ENCODE measurements at places on chromosomes 3 and 15.

DNA sequence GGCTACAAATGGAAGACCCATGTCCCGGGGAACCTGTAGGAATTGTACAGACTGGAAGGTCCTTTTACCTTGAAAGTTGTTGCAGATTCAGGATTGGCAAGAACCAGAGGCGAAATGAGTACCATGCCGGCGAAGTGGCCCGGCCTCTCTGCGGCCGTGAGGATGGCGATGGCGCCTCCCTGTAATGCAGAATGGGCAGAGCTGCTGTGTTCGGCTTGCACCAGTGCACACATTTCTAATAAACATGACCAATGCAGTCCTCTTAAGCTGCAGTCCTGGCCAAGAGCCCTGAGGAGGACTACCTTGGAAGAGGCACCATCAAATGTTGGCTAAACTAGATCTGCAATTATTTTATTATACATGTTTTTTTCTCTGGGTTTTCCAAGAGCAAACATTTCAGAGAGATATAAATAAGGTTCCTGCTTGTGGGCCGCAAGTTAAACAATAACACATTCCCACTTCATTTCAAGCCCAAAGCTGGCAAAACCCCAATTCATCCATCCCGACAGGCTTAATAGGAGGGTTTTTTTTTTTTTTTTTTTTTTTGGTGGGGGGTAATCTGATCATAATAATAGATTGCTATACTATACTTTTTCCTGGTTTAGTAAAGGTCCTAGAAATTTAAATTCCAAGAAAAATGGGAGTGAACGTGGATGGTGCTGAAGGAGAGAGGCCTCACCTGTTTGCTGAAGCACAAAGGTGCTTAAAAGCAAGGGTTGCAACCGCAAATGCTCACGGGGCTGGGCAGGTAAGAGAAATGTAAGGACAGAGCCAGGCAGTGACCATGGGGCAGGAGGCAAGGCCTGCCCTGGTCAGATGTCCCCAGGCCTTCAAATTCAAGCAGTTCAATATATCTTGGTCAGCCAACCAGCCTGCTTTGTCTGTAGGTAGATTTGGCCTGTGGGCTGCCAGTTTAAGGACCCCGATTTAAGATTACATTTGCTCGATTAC lies 48.5 kb downstream of the ABTB1 start:
- DNase-seq = no peak

DNA sequence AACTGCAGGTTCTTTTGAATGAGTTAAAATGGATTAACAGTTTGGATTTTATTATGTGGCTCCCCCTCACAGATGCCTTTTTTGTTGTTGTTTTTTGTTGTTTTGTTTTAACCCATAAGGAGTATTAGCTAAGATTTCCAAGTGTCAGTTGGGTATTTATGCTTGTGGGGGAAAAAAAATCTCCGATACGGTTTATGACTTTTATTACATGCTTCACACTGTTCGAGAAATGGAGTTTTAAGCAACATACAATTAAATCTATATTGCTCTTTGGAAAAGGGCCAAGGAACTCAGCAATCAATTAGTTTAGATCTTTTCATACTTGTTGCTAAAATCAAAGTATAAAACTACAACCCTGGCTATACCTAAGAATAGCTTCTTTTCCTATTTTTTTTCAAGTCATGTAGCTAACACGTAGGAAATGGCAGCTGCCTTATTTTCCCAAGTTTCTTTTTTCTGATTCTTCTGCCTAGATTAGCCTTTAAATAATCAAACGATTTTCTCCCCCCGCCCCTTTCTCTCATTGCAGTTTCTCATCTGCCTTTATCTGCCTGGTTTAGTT lies 16.0 kb downstream of the NR2F2 start:
- DNase-seq = no peak

GRCh38 chr15:41407341-41407740 lies 5.0 kb upstream of the NDUFAF1 start:
- no peak for DNase-seq

GRCh38 chr3:187150599-187150998 lies 11.3 kb upstream of the RPL39L start:
- DNase-seq = peak; percentile 61

GRCh38 chr3:182906036-182906435 lies 74.3 kb downstream of the DCUN1D1 start:
- DNase-seq = no peak

- no peak for DNase-seq
These were observed 793.0 kb downstream of the EDEM1 start for GRCh38 chr3:5980475-5980874.

DNA sequence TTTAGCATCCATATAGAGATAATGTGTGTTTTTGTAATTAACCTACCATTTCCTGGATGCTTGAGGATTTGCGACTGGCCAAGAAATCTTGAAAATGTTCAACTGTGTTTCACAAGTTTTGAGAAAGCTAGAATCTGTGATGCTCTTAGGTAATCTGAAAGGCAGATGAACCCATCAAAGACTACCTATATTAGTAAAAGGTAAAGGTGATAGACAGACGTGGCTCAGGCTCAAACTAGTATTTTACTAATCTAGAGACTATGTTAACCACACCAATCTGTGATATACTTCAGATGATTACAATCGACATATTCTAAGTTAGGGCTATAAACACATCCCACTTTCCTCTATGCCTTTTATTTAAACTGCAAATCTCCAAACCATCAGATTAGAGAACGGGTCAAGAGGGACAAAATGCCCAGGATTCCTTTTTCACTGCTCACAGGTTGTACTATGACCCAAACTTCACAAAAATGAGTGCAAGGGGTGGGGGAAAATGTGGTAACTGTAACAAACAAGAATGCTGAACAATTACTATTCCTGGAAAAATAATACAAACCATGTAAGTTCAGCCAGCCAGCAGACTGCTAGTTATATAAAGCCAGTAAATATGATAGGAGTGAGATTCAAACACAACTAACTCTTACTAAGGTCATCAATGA lies 295.1 kb downstream of the FOXP1 start:
- DNase-seq = no peak

DNA sequence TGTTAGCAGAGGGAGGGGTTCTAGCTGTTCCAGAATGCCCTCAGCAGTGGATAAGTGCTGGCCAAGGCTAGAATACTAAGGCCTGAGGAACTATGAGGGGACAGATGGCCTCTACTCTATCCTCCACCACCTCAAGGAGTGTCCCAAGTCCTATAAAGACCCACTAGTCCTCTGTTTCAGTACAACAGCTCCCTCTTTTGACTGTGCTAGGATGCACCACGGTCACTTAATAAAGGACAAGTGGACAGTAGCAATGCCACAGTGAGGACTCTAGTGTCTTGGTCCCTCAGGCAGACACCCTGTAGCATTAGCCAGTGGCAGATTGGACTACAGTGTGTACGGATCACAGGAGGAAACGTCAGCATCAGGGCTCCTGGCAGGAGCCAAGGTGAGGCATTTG lies 171.8 kb upstream of the PROK2 start:
- no peak for DNase-seq

GRCh38 chr3:15368561-15369135 lies 36.3 kb upstream of the SH3BP5 start:
- no peak for DNase-seq

- no peak for DNase-seq
These were observed 53.7 kb downstream of the PCSK6 start for GRCh38 chr15:101435761-101436160.

GRCh38 chr15:77376770-77377169 lies 43.1 kb downstream of the PEAK1 start:
- no peak for DNase-seq

DNA sequence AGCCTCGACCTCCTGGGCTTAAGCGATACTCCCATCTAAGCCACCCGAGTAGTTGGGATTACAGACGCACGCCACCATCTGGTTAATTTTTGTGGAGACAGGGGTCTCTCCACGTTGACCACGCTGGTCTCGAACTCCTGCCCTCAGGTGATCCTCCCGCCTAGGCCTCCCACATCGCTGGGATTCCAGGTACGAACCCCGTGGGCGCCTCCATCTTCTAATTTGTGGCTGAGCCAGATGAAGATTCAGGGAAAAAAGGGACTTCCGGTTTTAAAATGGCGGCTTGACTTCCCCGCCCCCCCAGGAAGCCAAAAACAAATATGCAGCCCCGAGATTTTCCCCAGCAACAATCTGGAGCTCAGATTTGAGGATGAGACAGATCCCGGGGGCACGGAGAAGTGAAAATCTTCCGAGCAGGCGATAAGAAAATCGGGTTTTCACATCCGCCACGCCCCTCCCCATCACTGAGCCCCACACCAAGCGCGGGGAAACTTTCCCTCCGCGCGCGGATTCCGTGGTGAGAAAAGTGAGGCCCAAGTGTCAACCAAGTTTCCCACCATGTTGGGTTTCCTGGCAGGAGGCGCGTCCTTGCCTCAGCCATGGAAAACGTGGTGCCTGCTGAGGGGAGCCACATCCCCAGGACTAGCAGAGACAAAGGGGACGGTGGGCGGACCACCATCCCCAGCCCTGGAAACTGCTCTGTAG lies 15.4 kb downstream of the CHST14 start:
- DNase-seq = no peak

DNA sequence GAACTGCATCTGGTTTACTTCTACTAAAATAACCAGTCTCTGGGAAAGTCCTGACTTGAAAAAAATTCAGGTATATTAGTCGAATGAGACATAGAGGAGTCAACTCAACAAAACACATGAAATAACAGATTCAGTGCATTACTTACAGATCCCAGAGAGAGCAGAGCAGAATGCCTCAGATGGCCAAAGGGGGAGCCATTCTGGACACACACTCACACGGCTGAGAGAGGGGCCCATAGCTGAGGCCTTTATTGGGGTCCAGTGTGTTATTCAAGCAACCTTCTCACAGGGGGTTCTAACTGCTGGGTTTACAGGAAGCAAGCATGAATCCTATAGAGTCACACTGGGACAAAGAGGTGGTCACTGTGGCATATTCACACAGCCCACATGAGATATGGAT lies 135.1 kb upstream of the SNRPN start:
- no peak for DNase-seq

- no peak for DNase-seq
These were observed 163.2 kb downstream of the NSUN3 start for GRCh38 chr3:94226078-94226477.

GRCh38 chr3:146166415-146166821 lies 5.4 kb upstream of the PLOD2 start:
- DNase-seq = no peak

DNA sequence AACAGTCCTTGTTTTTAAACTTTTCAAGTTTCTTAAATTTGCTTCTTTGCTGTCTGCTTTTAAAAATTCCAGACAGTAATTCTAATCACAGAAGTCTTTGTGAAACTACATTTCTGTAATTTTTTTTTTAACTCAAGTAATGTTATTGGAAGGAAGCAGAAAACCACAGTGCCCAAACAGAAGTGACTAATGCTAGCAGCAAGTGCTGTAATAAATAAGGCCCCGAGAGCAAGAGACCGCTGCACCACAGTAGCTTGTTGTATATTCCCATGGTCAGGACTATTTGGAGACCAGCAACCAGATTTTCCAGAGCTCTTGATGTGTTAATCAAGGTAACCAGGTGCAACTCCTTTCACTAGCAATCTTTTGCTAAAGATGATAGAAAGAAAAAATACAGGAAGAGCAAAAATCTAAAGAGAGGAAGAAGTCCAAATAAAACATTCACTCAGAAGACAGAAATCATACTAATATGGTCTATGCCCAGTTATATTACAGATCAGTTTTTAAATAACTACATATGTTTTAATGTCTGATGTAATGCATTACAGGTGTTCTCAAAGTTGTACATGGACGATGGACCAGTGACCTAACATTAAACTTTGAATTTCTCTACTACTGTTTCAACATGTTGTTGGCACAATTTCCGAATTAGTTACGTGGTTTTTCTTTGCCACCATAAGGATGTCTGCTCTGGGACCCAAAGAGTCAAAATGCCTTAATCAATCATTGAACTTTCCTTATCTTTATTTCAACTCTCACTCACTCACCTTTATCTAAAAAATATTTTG lies 36.4 kb downstream of the WWTR1 start:
- no peak for DNase-seq

DNA sequence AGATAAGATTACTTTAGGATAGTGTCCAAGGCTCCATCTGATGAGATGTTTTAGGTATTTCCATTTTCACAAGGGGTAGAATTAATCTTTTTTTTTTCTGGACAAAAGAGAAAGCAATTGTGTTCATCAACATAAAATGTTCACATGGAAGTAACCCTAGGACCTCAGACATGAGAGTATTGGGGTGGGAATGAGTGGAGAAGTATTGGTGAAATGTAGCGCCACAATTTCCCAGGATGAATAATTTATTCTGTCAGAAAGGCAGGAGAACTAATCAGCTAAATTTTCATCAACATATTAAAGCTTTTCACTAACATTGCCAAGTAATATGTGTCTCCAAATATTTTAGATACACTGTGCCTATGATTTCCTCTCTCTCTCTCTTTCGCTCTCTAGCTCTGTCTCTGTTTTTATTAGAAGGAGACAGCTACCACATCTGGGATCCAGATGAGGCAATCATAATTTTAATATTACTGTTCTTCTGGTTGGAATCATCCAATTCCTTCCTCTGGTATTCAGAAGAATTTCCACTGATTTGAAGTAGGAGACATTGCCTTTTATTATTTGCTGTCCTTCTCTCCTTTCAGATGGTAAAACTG lies 21.6 kb upstream of the ZNF280D start:
- no peak for DNase-seq

DNA sequence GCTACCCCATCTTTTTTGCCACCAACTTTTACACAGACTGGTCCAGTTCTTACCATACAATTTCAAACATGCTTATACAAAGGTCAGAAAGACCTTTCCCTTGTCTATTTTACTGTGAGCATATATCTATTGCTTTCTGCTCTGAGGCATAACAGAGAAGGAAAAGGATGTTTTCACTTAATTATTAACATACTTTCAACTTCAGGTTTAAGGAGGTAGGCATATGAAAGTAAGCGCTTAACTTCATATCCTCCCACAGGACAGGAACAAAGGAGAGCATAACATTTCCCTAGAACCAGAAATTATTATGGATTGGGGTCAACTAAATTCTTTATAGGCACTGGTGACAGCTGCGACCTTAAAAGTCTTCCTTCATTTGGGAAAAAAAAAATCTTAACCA lies 1.1 kb downstream of the MYEF2 start:
- DNase-seq = no peak

DNA sequence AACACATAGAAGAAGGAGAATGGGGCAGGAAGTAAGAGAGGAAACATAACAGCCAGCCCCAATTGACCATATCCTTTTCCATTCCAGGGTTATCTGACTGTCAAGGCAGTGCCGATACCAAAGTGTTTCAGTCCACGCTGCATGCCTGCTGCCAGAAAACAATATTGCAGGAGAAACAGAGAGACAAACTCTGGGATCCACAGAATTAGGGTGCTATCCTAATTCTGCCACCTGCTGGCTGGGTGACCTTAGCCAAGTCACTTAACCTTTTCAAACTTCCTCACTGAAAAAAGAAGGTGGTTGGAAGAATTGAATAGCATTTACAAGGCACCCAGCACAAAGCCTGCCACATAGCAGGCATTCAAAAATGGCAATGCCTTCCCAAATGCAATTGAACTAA lies 32.0 kb downstream of the GLB1 start:
- peak; percentile 11 for DNase-seq

DNA sequence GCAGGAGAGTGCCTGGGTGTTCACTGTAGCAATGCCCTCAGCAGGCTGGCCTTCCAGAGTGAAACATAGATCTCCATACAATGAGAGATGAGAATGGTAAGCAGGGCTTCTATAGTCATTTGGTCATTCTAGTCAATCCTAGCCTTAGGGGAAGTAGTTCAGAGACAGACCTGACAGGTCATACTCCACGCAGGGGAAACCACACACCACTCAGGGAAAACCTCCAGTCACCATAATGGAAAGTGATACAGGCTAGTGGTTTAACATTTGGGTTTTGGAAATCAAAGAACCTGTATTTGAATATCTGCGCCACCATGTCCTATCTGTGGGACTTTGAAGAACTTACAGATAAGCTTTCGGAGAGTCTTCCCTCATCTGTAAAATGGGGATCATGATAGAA lies 425.7 kb upstream of the PPP2R3A start:
- no peak for DNase-seq

- no peak for DNase-seq
These were observed 95.2 kb downstream of the RYK start for GRCh38 chr3:134155446-134155845.

Data from stimulated activated naive CD4-positive, alpha-beta T cell (primary cell).